ENCODE measurements at places on chromosomes 7 and 10.

- peak; percentile 2 for DNase-seq
Measured at GRCh38 chr10:57864765-57865680, 402.7 kb downstream of the IPMK start.

- DNase-seq: no peak
Measured at GRCh38 chr7:157861551-157861950, 524.7 kb downstream of the DNAJB6 start.

GRCh38 chr7:81234896-81235295 lies 316.0 kb upstream of the SEMA3C start:
- no peak for DNase-seq

DNA sequence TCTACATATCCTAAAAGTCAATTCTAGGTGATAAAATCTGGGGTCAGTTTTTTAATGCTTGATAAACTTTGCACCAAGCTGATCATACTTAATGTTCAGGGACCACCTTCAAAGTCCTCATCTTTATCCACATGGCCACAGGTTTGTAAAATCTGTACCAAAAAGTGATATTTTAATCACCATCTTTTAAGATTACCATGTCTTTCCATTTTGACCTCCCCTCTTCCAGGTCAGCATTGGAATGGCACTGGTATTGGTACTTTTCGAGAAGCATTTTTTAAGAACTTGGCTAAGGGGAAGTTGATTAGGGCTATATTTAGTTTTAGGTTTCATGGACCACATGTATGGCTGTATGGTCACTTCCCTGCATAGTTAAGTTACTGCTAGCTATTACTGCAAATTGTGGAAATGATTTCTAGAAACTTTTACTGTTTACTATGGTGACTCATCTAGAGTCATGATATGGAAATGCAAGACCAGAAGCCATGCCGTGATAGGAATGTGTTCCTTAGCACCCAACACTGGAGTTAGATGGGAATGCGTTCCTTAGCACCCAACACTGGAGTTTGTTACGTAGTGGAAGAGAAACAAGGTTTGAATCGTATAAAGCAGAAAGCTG lies 50.8 kb upstream of the ABLIM1 start:
- no peak for DNase-seq

DNA sequence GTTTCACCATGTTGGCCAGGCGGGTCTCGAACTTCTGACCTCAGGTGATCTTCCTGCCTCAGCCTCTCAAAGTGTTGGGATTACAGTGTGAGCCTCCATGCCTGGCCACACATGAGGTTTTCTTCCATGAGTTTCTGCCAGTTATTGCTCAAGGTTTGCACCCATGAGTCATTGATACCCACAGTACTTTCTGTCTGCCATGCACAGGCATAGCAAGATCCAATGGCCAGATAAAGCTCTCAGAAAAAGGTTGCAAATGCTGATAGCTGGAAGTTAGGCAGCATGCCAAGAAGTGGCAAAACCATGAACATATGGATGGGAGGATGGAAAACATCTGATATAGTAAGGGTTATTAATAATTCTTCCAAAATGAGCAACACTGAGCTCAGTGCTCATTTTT lies 298.7 kb upstream of the NRG3 start:
- DNase-seq: no peak

GRCh38 chr7:104272767-104273384 lies 55.5 kb upstream of the LHFPL3 start:
- peak; percentile 24 for DNase-seq

- no peak for DNase-seq
Measured at GRCh38 chr10:73092830-73093229, 3.8 kb downstream of the P4HA1 start.

DNA sequence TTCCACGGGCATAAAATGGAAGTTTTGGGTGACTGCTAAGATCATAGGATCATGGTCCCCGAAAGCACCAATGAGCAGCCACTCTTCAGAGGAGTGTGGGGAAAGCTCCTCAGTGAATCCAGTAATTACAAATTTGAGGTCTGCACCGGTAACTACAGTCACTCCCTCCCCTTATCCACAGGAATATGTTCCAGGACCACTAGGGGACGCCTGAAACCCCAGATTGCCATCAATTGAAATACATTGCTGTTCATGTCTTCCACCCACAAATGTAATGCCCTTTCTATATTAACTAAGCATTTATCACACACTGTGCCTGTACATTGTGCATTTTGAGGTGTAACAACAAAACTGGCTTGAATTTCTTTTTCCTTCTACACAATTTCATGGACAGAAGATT lies 447.9 kb upstream of the PFKP start:
- DNase-seq: peak; percentile 61

DNA sequence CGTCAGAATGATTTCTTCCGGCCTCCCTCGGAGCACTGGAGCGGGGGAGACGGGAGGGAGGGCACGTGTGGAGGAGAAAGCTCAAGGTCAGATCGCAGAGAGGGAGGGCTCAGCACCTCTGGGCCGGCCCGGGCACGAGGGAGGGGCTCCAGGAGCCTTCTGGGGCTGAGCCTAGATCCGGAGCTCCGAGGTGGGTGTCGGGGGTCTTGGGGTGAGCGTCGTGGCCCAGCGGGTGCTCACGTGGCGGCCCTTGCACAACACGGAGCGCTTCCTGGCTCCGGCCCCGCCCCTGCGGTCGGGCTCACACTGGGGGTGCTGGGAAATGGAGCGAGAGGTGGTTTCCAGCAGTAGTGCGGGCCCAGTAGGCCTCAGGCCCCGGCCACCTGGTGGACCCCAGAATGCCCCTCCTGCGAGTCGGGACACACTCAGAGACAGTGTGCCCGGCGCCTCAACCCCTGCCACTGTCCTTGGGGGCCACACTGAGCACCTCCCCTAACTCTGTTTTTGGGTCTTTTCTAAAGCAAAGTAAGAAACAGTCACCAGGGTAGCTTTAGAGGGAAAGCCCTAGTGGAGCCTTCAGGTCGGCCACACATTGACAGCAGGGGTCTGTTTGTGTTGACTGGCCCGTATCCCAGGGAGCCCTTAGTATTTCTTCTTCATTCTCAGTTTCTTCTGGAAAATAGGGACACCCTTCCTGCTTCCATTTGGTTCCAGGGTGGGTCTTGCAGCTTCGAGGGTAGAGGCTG lies 798 bp downstream of the PPIF start:
- DNase-seq: peak; percentile 61

- DNase-seq: no peak
Measured at GRCh38 chr7:43735802-43736603, 6.7 kb upstream of the COA1 start.

GRCh38 chr7:24718977-24719491 lies 38.2 kb downstream of the GSDME start:
- DNase-seq: no peak

DNA sequence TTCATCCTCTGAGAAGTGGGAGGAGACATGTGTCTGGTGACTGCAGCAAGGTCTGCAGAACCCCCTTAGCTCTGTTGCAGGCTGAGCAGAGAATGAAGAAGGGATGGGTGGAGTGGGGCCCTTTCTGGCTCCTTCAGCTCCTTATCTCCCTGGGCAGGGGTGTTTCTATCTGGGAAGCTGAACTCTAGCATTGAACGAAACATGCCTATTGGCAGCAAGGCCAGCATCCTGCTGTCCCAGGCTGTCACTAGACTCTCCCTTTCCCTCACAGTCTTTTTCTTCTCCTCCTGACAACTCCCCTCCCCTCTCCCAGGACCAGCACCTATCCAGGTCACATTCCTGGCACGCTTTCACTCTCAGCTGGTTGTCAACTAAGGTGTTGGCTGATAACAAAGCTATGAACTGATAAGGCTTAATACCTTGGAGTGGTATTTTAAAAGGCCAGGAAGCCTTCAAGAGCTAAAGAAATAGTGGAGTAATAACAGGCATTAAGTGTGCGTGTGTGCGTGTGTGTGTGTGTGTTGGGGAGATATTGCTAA lies 128.8 kb upstream of the FZD8 start:
- no peak for DNase-seq

- no peak for DNase-seq
Measured at GRCh38 chr10:69338547-69339450, 60.5 kb downstream of the HK1 start.

DNA sequence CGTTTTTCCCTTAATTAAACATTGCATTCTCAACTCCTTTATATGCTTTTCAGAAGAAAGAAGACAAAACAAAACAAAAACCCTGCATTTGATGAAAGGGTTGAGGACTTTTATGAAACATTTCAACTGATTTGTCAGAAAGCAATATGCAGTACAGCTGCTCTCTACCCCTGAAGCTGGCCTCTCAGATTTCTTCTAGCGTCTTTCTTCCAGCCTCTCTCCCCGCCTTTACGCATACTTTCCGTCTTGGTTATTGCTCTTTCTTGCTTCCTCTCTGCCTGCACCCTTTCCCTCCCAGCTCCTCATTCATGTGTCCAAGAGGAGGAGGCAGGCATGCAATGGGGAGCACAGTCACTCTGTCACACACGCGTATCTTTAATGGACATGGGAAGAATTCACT lies 91.0 kb upstream of the COL1A2 start:
- DNase-seq: peak; percentile 94

- no peak for DNase-seq
Measured at GRCh38 chr7:108296911-108297310, 159.3 kb downstream of the NRCAM start.

- no peak for DNase-seq
Measured at GRCh38 chr7:81285142-81285871, 366.5 kb upstream of the SEMA3C start.

GRCh38 chr7:66239467-66239856 lies 34.3 kb downstream of the TPST1 start:
- DNase-seq: no peak

DNA sequence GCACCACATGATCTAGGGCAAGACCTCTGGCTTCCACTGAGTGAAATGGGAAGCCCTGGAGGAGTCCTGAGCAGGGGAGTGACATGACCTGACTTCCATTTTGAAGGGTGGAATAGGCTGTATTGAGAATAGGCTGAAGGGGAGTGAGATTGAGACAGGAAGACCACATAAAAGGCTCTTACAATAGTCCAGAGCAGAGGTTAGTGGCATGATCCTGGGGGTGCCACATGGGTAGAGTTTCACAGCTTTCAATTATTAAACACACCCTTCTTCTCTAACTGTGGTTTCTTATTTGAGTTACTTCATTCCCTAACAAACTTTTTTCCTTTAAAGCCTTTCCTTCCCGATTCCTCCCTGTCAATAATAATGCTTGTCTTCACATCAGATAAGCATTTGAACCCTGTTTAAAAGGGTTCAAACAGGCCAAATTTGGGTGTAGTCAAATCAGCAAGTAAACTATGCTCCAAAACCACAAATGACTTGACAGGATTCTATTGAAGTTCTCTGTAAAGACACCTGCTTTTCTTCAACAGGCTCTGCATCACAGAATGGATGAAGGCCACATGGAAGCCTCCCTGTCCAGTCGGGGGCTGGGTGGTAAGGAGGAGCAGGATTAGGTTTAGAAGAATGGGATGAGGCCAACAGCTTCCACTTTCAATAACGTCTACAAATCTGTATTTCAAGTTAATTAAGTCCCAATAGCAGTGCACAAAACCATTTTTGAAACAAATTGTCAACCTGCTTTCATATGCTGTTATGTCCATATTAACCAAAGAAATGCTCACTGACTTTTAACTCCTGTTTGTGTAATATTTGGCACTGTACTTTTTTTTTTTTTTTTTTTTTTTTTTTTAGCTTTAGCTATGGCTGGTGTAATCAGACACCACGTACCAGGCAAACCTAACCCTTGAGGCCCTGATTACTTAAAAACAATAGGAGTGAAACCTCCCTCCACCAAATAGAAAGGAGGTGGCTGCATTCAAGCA lies 131.9 kb downstream of the NRCAM start:
- DNase-seq: no peak

DNA sequence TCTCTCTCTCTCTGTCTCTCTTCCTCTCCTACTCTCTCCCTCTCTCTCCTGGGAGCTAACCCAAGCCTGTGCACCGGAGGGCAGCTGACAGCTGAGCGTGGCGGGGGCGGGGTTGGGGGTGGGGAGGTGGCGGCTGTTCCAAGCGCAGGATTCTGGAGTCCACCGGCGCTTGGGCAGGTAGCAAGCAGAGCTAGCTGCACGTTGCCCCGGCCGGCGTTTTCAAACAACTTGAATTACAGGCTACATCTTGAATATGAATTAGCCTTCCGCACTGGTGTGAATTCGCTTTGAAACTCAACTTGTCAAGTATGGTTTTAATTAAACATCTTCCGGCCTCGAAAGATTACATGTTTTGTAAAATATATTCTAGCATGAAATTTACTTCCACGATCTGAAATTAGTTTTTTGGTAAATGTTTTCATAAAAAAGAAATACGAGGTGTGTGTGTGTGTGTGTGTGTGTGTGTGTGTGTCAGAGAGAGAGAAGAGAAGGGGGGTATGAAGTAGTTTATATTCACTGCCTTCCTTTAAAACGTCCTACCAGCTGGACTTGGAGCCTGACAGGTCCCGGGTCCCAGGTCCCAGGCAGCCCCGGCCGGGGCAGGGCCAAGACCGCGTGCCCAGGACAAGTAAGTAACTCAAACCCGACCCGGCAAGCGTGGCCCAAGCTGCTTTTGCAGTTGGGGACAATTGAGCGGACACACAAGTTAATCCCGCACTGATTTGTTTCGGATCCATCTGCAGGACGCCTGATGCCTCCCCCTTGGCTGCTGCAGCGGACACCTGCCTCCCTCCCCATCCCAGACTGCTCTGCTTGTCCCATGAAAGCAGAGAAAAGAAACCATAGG lies 9.0 kb upstream of the DLX6 start:
- DNase-seq: no peak

GRCh38 chr10:87878664-87879459 lies 15.4 kb downstream of the PTEN start:
- DNase-seq: no peak

DNA sequence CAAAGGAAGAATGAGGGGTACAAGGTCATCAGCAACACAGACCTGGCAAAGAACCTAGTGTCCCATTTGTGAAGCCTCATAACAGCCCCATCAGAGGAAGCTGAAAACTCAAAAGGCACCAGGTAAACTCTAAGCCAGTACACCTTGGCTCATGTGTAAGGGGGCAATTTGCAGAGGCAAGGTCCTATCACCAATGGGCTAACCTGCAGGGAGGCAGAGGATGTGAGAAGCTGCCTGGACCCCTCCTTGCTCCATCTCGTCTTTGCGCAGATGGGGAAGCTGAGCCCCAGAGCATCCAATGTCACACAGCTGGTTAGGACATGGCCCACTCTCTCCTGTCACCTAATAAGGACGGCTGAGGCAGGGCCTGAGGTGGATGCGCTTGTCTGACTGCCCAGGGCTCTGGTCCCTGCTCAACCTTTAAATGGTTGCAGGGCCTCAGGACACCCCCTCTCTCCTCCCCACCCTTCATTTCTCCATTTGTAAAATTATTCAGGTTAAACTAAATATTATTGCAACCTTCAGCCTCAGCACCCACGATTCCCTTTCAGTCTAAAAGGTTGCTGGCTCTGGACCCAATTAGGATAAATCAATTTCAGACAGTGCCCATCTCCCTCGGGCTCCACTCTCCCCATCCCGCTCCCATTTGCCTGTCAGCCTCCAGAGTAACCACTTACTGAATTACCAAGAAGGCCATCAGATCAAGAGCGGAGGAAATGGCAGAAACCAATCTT lies 135.3 kb downstream of the OAT start:
- no peak for DNase-seq

GRCh38 chr7:55513868-55514267 lies 58.4 kb downstream of the VOPP1 start:
- DNase-seq: no peak

- no peak for DNase-seq
Measured at GRCh38 chr10:112539340-112539739, 92.3 kb downstream of the VTI1A start.

GRCh38 chr10:91576096-91576545 lies 56.8 kb downstream of the PPP1R3C start:
- DNase-seq: no peak

- no peak for DNase-seq
Measured at GRCh38 chr10:34682580-34682979, 132.5 kb downstream of the PARD3 start.

Measured in tongue (tissue), 3 donors.